Tibial artery (tissue), 4 donors: ENCODE measurements at places on chromosomes 4 and X.

- DNase-seq, result no peak
Observed at GRCh38 chr4:125008676-125009075, 296.1 kb upstream of the ANKRD50 start.

GRCh38 chr4:78876568-78877320 lies 62.5 kb downstream of the PAQR3 start:
- DNase-seq, result no peak

DNA sequence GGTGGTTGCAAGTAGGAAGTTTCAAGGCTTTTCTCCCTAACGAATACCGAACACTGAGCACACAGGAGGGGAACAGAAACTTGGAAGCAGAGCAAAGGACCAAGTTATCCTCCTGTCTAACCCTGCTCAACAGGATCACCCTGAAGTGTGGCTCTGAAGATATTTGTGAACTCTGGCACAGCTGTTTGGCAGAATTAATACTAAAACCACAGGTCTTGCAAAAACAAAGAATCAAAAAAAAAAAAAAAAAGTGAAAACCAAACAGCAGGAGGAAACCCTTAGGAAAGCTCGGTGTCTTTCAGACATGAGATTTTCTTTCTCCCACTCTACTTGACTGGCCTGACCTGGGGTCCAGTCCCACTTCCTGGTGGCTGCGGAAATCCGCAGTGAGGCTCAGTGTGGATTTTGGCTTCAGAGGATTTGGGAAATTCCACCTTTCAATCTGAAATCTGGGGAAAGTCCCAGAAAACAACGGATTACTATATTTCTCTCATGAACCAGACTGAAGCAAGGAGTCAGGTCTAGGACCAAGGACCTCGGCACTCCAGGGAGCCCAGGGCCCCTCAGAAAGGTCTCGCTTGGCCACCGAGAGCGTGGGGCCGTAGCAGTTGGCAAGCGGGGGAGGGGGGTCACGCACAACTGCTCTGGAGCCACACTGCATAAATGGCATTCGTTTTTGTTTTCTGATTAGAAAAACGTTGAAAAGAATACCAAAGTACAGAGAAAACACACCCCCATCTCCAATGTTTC lies 867 bp downstream of the TIFA start:
- no peak for DNase-seq

DNA sequence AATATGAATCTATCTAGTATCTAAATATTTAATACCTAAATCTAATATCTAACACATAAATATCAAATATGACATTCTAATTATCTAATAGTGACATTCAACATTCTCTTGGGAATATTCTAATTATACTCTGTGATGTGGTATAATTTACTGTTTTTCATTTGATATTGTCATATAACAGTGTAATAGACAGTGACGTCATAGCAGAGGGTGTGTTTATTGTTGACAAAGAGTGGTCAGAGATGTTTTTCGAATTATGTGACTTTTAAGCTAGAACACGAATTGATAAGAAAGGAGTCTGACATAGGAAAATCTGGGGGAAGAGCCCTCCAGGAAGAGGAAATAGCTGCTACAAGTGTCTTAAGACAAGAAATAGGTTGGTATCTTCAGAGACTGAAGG lies 5.9 kb upstream of the MAGEC3 start:
- no peak for DNase-seq

DNA sequence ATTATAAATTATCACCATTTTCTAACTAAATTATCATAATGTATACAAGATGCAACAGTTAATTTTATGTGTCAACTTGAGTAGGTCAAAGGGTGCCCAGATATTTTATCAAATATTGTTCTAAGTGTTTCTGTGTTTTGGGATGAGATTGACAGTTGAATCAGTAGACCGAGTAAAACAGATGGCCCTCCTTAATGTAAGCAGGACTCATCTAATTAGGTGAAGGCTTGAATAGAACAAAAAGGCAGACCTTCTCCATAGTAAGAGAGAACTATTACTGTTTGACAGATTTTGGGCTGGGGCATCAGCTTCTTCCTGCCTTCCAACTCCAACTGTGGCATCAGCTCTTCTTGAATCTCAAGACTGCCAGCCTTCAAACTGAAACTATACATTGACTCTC lies 185.8 kb downstream of the TRAM1L1 start:
- DNase-seq, result no peak

- no peak for DNase-seq
Observed at GRCh38 chr4:154076921-154077320, 288.0 kb upstream of the SFRP2 start.

DNA sequence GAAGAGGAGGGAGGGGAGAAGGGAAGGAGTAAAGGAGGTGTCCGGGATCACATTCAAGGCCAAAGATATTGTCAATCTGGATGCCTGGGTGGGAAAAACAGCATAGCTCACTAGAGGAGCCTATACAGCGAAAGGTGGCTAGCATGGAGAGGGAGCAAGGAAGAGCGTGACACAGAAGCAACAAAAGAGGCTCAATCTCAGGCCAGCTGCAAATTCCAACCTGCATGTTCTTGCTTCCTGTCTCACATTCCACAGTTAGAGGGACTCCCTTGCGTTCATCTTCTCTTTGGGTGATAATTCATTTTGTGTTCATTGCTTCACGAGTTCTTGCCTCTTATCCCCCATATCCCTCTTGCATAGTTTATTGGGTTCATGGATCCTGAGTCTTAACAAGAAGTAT lies 3.0 kb upstream of the CLNK start:
- DNase-seq, result no peak

DNA sequence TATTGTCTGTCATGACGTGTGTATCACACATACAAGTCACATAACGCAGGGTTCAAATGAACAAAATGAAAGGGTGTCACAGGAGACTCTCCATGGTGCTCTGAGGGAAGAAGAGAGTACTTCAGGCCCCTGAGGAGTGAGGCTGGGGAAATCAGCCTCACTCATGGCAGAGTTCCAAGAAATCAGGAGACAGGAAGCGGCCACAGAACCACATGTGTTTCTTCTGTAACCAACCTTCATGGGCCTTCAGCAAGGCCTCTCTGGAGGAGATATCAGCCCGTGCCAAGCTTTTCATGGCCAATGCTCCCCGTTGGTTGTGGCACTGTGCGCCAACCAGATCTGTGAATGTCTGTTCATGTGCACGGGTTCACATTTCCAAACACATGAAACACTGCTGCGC lies 76.0 kb downstream of the NAT8L start:
- no peak for DNase-seq

DNA sequence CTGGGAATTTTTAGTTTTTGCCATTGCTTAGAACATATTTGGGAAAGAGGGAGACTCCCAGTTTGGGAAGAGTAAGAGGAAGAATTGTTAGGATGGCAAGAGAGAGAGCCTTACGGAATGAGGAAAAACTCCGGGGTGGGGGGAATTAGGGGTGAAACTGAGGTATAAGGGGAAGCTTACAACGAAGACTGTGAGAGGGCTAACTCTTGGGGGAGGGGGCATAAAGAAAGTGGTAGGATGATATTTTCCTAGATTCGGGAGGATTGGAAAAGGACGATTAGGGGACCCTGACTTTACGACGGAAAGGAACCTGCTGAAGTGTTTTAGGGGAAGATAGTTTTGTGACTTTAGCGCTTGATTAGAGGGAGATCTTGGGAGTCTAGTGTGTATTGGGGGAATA lies 86.2 kb upstream of the HPRT1 start:
- no peak for DNase-seq

DNA sequence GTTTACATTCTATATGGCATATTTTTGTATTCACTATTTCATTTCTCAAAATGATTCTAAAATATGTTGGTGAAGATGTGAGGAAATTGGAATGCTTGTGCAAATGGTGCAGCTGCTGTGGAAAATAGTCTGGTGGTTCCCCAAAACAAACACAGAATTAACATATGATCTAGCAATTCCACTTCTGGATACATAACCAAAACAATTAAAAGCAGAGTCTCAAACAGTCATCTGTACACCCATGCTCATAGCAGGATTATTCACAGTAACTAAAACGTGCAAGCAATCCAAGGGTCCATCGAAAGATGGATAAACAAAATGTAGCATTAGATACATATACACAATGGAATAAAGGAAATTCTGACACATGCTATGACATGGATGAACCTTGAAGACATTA lies 204.8 kb downstream of the FBXW7 start:
- no peak for DNase-seq
